ENCODE measurements at places on chromosomes 12 and 14.
A peak's percentile ranks its signal among the peaks of the same experiment; 100 is the strongest.

GRCh38 chr14:97538749-97539410 lies 741.7 kb downstream of the VRK1 start:
- no peak for DNase-seq

DNA sequence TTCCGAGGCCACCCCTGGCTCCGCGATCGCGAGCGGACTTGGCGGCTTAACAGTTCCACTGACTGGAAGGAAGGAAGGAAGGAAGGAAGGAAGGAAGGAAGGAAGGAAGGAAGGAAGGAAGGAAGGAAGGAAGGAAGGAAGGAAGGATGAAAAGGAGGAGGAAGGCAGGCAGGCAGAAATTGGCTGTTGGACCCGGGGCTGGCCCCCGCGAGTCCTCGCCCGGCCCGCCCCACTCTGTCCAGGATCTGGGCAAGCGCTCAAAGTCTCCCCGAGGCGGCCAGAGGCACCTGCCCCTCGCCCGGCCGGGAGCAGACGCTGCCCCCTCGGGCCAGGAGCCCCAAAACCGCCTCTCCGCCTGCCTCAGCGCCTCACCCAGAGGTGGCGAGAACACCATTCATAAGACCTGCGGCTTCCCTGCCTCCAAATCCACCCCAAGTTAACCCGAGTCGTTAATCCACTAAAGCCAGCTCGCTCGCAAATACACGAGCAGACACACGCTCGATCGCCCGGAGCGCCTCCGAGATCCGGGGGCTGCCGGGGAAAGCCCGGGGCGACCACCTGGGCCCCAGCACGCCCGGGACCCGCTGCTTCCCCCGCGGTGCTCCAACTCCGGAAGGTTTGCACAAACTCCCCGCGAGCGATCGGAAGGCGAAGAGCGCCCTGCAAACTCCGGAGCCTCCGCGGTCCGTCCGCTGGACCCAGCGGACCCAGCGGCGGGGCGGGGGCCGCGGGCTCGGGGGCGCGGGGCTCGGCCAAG lies 844 bp downstream of the DPF3 start:
- DNase-seq, result no peak

GRCh38 chr12:70660620-70661219 lies 23.5 kb upstream of the PTPRB start:
- DNase-seq, result peak; percentile 57

GRCh38 chr12:76074701-76075336 lies 9.7 kb downstream of the NAP1L1 start:
- no peak for DNase-seq
